Activated T-cell treated with anti-CD3 and anti-CD28 coated beads, Interleukin-2, amount 50 U/mL, for 48 hours (primary cell): ENCODE measurements at places on chromosomes 5 and 9.

DNA sequence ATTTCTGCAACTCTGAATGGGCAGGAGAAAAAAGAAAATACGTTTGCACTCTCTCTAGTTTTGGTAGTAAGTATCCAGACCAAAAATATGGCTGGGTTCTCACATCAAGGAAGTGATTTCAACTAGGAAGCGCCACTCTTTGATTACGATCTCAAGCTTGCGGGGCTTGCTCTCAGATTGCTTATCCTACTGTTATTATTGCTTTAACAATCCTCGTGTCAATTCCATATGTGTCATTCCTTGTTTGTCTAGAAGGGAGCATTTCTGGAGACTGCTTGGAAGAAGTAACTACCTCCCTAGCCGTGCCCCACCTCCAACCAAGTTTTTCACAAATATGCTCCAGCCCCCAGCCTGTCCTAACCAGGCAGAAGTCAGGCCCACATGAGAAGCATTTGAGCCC is 3.5 kb downstream of the PRUNE2 start:
- no peak for DNase-seq

GRCh38 chr5:55440188-55440646 is 94.5 kb downstream of the PLPP1 start:
- peak; percentile 44 for DNase-seq

- no peak for DNase-seq
These were observed 488.0 kb upstream of the CDH18 start for GRCh38 chr5:20476016-20476415.

- no peak for DNase-seq
These were observed 90.3 kb downstream of the AP3B1 start for GRCh38 chr5:78204241-78204640.

- no peak for DNase-seq
These were observed 20.7 kb downstream of the COL23A1 start for GRCh38 chr5:178569485-178569884.

- no peak for DNase-seq
These were observed 2.4 kb downstream of the RPS14 start for GRCh38 chr5:150447188-150447587.

DNA sequence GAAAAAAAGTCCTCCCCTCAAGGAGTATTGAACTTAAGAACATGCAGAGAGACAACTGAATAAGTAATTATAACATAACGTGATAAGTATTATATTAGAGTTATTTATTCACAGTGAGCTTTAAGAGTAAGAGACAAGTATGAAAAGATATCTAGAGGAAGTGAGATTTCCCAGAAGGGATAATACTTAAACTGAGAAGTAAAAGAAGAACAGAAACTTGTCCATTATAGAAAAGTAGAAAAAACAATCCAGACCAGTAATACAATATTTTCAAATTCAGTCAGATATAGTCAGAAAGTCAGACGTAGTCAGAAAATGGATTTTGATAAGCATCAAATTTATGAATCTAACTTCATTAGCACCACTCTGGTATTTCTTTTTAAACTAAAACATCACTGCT is 613.0 kb upstream of the CCNG1 start:
- no peak for DNase-seq

GRCh38 chr5:148810823-148811222 is 15.6 kb upstream of the ADRB2 start:
- no peak for DNase-seq

GRCh38 chr5:20266066-20266465 is 278.1 kb upstream of the CDH18 start:
- no peak for DNase-seq

GRCh38 chr5:89545076-89545475 is 662.1 kb upstream of the MEF2C start:
- no peak for DNase-seq

GRCh38 chr5:91182763-91183162 is 200.4 kb downstream of the ARRDC3 start:
- no peak for DNase-seq

- DNase-seq, result no peak
These were observed 218.1 kb downstream of the TRIM32 start for GRCh38 chr9:116905171-116905588.

DNA sequence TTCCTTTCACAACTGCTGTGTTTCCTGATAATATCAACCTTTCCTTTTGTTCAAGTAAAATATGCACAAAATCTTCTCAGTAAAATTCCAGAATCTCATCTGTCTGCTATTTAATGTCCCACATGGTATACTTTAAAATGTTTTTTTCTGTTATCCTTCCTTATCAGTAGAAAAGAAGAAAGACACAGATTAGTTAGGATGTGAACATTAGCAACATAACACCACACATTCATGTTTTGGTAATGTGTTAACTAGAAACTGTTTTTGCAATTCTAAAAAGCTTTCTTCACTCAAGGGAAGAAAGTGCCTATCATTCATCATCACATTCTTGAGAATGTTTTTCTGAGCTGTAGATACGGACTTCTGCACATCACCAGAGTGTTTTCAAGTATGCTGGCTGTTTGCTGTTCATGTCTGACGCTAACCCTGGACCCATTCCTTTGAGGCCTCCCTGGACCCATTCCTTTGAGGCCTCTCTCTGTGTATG is 10.5 kb upstream of the ARSB start:
- no peak for DNase-seq

DNA sequence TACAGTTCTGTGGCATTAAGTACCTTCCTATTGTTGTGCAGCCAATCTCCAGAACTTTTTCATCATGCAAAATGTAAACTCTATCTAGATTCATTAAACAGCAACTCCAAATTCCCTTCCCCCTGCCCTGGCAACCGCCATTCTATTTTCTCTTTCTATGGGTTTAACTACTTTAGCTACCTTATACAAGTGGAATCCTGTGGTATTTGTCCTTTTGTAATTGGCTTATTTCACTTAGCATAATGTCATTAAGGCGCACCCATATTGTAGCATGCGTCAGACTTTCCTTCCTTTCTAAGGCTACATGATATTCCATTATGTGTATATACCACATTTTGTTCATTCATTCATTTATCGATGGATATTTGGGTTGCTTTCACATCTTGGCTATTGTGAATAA is 142.4 kb downstream of the CAAP1 start:
- no peak for DNase-seq

GRCh38 chr9:128072144-128073021 is 4.4 kb downstream of the SLC25A25 start:
- peak; percentile 56 for DNase-seq

- no peak for DNase-seq
These were observed 40.5 kb downstream of the ALG2 start for GRCh38 chr9:99181206-99181605.

DNA sequence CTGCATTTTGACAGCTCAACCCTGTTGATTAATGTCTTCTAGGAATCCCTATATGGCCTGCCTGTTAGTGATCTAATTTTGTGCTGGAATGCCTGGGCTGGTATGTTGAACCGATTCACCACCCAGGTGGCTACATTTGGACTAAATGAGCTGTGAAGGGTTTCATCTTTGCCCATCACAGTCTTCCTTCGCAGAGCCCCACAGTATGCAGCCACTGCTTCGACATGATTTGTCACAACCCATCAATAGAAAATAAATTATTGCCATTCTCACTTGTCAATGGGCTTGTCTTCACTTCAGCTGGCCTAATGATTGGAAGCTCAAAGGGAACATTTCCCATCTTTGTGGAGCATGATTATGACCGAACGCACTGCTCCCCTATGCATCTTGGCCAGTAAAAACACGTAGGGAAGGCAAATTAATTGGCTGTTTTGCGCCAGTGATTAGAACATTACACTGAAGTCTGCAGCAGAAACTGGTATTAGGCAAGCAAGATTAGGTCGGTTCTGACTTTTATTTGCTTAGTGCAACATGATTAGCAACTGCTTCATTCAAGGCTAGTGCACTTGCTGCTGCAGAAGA is 408.5 kb downstream of the KIAA0825 start:
- no peak for DNase-seq

- no peak for DNase-seq
These were observed 21.8 kb downstream of the PSD2 start for GRCh38 chr5:139817362-139817761.

DNA sequence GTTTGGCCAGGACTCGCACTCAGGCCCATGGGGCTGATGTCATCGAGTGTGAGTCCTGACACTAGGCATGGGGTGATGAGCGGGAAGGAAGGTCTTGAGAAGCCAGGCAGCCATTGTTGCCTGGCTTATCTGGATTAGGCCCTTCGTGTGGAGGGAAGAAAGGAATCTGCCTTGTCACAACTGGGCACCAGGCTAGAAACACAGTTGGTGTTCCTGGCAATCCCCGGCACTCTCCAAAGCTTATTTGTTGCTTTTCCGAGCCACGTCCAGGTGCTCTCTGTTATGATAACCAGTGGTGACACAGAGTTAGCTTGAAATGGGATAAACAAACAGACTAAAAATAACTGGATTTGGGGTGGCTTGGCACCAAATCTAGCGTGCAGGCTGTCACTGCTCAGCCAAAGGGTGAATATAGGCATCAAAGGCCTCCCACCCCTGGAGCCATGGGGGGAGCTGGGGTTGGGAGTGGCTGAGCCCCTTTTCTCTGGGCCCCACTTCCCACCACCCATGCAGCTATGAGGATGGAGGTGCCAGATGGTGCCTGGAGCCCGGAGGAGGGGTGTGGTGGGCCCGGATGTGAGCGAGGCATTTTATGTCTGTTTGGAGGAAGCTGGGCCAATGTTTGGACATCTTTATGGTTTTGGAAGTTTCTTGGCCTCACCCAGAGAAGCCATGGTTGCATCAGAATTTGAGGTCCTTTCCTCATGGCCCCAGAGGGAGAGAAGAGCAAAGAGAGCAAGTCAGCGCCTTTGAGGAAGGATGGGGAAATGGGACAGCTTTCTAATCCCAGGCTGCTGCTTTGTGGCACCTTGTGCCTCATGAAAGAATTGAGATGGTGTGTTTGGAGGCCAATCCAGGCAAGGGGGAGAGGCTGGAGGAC is 98.0 kb upstream of the PITX1 start:
- no peak for DNase-seq

DNA sequence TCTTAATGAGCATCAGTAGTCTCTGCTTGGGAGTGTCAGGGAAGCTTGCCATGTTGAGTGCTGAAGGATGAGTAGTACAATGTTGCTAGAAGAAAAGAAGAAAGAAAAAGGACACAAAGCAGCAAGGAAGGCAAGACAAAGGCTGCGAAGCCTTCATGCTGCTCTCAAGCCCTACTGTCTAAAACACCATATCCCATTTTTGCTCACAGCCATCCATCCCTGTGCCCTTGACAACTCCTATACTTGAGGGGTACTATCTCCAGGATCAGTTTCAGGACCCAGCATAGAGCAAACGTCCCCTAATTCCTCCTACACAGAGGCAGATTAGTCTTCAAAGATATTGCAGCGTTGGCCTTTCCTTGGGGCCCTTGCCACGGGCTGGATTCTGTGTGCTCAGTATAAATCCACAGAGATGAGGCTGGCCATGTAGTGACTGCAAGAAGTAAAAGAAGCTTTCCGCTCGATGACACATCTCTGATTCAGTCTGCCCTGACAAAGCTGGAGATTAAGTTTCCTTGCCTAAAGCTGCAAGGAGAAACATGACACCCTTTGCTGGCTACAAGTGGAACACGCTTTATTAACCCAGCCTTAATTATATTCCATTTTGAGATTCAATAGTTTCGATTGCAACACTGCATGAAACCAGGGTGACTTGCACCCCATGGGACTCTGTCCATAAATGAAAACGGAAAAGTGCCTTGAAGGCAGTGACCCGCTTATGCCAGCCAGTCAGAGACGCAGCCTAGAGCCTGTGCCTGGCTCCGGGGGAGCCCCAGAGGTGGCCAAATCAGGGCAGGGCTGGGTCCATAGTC is 304.6 kb downstream of the ACTL7B start:
- DNase-seq, result no peak

GRCh38 chr9:133927041-133927440 is 65.1 kb downstream of the VAV2 start:
- DNase-seq, result no peak

GRCh38 chr9:120876842-120877240 is at the start of gene PHF19:
PHF19 (minus strand) TSS chr9:120877188; CDS start chr9:120874741, 2,447 bp downstream.
- no peak for DNase-seq

- no peak for DNase-seq
These were observed at the start of gene LRRC70 for GRCh38 chr5:62578540-62578939. LRRC70 (plus strand) TSS chr5:62578819; CDS start chr5:62579439, 620 bp downstream.

GRCh38 chr9:134389642-134390041 is 63.4 kb downstream of the RXRA start:
- no peak for DNase-seq

DNA sequence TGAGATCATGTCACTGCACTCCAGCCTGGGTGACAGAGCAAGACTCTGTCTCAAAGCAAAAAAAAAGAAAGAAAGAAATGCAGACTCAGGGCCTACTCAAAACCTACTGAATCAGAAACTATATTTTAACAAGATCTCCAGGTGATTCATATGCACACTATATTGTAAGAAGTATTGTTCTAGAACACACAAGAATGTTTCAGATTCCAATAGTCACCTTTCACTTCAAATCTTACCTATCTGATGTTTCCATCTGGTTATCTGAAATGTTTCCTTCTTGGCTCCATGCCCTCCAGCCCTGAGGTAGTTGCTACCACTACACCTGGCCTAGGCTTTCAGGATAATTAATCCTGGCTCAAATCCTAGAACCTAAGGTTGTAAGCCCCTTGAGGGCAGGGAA is 36.8 kb upstream of the SNX2 start:
- no peak for DNase-seq

- DNase-seq, result no peak
These were observed 1.6 kb upstream of the PAIP2 start for GRCh38 chr5:139340051-139340450.

- DNase-seq, result no peak
These were observed 112.5 kb upstream of the SLCO6A1 start for GRCh38 chr5:102611312-102611711.

- no peak for DNase-seq
These were observed 291.8 kb downstream of the KIAA0825 start for GRCh38 chr5:94326586-94326985.

DNA sequence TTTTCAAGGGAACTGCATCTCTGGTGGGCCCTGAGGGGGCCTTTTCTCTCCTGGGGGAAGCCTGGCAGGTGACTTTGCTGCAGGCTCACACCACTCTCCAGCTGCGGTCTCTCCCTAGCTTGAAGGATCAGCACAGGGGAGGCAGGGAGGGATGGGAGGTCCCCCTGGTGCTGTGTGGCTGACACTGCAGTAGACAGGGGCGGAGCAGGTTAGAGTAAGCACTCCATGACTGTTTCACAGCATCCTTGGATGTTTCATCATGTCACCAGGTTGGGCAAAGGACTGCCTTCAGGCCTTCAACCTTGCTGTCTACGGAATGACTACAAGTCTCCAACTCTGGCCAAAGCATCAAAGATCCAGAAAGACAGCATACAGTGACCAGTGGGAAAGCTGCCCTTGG is 470.7 kb downstream of the CDK5RAP2 start:
- no peak for DNase-seq

- no peak for DNase-seq
These were observed 38.6 kb downstream of the SNX18 start for GRCh38 chr5:54556141-54556540.

DNA sequence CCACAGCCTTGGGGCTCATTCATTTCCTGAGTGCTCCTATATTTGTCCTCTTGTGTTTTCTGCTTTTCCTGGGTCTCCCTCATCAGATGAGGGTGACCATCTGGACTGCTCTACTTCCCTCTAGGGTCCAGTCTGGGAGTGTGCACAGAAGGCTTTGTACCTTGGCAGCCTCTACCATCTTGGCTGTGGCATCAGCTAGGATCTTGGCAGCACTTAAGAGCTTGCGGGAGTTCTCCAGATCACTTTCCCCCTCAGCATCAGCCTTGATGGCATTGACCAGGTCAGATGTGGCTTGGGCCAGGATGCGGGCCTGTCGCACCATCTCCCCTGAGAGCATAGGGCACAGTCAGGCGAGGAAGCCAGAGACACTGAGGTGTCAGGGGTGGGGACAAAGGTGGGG is 15.8 kb downstream of the TLN1 start:
- DNase-seq, result no peak

- no peak for DNase-seq
These were observed 559.1 kb upstream of the TRPC7 start for GRCh38 chr5:136924490-136924889.

- DNase-seq, result no peak
These were observed 140.9 kb downstream of the AOPEP start for GRCh38 chr9:94867281-94867841.
